Cerebellar nuclear complex (tissue), 1 donor: ENCODE measurements at places on chromosomes 4 and X.

DNA sequence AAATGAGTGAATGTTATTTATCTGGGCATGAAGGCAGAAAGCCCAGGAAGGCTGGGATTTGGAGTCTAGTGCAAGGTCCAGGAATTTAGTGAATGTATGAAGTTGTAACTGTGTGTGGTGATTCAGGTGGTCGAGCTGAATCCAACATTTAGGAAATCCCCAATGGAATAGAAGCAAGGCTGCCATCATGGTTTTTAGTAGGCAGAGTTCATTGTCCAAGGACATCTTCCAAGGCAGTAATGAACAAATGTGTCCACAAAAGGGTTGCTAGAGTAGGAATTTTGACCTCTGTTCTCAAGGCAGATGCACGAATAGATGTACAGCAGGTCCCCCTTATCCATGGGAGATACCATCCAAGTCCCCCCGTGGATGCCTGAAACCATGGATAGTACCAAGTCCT lies 42.9 kb upstream of the ACSL1 start:
- no peak for DNase-seq

DNA sequence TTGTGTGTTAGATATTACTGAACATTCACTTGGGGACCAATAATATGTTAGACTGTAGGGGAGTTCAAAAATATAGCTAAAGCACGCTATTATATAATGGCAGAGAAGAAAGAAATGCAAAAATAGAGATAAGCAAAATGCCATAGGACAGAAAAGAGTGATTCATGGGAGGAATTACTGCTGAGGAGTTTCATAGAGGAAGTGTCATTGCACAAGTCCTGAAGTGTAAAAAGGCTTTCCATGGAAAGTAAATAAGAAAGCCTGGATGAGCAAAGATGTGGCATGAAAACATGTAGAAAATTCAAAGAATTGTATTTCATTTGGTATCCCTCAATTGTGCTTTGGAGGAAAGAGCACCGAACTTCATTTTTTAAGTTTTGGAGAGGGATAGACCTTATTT lies 14.5 kb downstream of the HMGB2 start:
- no peak for DNase-seq

GRCh38 chr4:67101612-67102011 lies 443.7 kb downstream of the CENPC start:
- no peak for DNase-seq

GRCh38 chrX:131801066-131801465 lies 222.0 kb upstream of the STK26 start:
- DNase-seq = no peak

DNA sequence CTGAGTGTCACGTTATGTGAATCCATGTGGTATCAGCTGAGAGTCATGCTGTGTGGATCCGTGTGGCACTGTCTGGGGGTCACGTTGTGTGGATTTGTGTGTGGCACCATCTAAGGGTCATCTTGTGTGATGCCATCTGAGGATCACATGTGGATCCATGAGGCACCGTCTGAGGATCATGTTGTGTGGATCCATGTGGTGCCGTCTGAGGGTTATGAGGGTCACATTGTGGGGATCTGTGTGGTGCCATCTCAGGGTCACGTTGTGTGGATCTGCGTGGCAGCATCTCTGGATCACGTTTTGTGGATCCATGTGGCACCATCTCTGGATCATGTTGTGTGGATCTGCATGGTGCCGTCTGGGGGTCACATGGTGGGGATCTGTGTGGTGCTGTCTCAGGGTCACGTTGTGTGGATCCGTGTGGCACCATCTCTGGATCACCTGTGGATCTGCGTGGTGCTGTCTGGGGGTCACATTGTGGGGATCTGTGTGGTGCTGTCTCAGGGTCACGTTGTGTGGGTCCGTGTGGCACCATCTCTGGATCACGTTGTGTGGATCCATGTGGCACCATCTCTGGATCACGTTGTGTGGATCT lies 6.9 kb downstream of the PDE6B start:
- DNase-seq = no peak

DNA sequence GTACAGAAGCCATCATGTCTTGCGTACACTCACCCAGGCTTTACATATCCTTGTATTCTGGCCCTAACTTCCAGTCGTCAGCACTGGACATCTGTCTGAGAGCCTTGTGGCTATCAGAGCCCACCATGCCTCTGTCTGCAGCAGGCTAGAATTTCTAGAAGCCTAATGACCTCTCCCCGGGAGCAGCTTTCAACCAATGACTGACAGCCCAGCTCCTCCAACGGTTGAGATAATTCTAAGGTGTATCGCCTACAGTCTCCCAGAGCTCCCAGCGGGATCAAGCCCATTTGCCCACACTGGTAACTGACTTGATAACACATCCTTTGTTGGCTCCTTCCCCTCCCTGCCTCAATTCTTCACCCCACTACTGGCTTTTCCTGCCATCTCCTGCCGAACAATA lies 562.8 kb downstream of the BCOR start:
- DNase-seq = no peak

- DNase-seq = no peak
These were observed 62.3 kb upstream of the SMARCA5 start for GRCh38 chr4:143451186-143451585.

DNA sequence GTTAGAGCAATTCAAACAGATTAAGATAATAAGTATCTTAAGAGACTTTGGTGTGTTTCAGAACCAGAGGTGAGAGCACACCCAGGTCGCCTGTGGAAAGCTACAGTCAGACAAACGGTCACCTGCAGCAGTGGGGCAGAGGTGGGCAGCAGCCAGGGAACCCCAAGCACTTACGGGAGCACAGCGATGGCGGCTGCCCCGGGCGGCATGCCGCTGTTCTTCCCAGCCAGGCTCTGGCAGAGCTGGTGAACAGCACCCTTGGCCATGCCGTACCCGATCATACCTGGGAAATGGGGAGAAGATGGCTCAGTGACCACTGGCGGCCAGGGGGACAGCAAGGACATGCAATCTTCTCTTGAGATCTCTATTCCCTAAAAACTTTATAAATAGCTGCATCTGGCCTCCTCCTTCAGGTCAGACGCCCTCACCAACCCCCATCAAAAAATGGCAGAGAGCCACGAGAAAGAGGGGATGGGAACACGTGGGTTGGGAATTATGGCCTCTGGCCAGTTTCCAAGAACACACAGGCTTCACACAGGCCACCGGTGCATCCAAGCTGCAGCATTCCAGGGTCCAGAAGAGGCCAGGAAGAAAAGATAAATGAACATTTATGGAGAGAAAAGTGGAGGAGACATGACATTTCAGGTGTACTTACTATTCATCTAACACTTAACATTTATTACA lies 19.7 kb downstream of the QDPR start:
- DNase-seq = no peak

- DNase-seq = no peak
These were observed 133.6 kb downstream of the CBLL2 start for GRCh38 chrX:22406201-22406737.

- DNase-seq = no peak
These were observed at the start of gene PROM1 for GRCh38 chr4:16083241-16084191. Gene PROM1 (minus strand): TSS chr4:16084023. CDS start chr4:16075906, 8,117 bp downstream.

DNA sequence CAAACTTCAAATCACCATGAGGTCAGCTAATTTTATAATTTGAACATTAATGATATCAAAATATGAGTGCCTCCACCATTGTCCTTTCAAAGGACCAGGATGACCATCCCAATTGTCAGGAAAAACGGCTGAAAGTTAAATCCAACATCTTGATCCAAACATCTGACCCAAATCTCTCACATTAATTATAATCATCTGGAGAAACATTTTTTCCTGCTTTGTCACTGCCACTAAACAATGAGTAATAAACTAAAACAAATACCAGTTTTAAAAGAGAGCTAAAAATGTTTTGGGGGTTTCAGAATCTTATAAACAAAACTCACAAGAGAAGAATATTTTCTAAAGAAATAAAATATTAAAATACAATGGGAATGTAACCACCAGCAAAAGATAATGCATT lies 45.7 kb upstream of the NDST4 start:
- DNase-seq = no peak

- DNase-seq = no peak
These were observed 12.7 kb upstream of the CD40LG start for GRCh38 chrX:136635235-136635634.

- no peak for DNase-seq
These were observed 161.7 kb downstream of the FBXW7 start for GRCh38 chr4:152374153-152374552.

GRCh38 chr4:130080872-130081451 lies 985.0 kb downstream of the C4orf33 start:
- no peak for DNase-seq

GRCh38 chrX:46587158-46587557 lies 13.6 kb downstream of the CHST7 start:
- no peak for DNase-seq

DNA sequence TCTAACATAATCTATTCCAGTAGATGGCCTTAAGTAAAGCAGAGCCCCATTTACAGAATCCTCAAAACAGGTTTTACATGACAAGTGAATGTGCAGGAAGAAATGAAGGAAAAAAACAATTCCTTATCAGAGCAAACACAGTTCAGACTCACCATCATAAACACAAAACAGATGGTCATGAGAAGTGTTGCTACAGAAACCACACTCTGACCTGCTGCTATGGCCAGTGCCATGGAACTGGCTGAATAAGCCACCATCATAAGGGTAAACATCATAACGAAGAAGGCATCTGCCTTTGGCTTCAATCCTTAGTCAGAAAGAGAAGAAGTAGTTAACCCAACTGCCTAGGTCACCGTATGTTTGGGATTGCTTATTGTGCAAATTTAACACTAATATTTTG lies 61.1 kb downstream of the ABCG2 start:
- DNase-seq = no peak

DNA sequence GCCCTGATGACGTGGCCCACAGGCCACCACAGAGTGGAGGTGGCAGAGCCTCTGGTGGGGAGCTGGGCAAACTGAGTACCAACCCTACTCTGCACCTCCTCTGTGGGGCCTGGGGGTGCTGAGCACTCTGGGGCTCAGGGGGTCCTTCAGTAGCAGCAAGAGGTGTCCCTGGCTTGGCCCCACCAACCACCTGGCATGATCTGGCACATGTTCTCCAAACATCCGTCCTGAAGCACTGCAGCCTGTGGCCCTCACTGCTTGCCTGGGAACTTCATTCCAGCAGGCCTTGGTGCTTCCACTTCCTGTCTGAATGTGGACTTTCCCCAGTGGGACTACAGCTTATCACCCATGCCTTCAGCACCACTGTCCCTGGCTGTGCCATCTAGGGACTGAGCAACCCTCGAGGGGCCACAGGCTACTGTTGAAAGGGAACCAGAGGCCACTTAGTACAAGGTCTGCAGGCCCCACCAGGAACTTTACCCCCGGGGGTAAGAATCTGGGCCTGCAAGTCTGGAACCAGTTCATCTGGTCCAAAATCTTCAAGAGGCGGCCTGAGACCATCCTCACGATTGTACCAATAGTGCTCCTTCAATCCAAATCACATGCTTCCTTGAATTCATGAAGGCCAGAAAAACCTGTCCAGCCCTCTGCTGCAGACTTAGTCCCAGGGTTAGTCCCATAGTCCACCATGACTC lies 13.2 kb downstream of the TNIP2 start:
- DNase-seq = no peak

DNA sequence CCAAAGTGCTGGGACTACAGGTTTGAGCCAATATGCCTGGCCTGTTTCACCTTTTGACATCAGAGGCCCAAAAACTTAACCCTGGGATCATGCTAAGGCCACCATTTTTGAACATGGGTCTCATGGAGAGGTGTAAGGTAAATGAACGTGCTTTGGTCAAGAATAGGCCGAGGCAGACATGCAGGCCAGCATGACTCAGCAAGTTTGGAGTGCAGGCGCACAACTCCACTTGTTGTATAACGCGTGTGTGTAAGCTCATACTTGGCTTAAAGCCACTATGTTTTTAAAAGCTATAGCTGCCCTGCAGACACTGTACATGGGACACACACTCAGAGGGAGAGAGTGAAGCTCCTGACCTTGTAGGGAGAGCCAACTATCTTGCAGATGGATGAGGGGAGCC lies 43.8 kb upstream of the HPSE start:
- no peak for DNase-seq

GRCh38 chrX:99901091-99901490 lies 509.0 kb downstream of the PCDH19 start:
- no peak for DNase-seq

DNA sequence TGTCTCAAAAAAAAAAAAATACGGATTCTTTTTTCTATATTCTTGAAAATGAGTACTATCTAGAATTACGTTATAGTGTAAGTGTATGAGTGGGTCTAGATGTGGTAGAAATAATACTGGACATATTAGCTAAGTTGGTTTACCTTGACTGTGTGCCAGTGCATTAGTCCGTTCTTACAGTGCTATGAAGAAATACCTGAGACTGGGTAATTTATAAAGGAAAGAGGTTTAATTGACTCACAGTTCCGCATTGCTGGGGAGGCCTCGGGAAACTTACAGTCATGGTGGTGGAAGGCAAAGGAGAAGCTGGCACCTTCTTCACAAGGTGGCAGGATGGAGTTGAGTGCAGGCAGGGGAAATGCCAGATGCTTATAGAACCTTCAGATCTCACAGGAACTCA lies 92.4 kb downstream of the ARHGAP10 start:
- no peak for DNase-seq

DNA sequence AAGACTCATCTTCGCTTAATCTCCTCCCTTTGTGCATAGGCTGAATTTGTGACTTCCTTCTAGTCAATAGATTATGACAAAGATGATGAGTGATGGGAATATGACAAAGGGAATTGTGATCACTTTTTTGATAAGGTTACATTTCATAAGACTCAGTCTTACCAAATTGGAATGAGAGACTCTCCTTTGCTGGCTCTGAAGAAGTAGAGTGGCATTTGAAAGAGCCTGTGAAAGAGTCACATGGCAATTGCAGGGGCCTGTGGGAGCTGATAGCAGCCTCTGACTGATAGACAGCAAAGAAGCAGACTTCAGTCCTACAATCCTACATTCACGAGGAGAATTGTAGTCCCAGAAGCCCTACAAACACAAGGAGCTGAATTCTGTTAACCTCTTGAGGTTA lies 44.9 kb upstream of the ADAMTS3 start:
- DNase-seq = no peak

DNA sequence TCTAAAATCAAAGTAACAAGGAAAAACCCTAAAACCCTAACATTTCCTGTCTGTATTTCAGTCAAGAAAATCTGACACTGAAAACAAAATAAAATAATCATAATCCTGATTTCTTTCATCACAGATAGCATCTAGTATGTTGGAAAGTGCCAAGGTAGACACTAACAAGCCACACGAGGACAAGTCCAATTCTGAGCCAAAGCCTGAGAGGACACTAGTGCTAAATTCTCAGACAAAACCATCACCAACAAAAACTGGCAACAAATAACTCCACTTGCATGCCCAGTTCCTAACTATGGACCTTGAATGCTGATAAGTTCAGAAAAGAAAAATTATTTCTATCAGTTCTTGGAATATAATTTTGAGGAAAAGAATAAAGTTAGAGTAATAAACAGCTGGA lies 113.7 kb downstream of the MANBA start:
- no peak for DNase-seq

DNA sequence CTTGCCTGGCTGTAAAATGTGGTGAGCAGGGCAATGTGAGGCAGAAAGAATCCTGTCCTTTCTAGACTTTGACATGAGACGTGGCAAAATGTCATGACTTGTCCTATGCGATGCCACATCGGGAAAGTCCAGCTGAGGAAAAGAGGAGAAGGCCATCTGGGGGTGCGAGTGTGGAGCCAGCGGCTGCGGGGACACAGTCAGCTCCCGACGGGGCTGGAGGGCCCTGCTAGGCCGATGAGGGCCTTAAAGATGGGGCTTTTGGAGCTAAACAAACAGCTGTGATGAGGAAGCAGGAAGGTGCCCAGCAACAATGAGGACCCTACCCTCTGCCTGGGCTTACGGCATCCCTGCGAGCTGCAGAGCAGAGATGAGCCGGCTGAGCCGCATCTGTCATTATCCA lies 7.7 kb downstream of the CPZ start:
- no peak for DNase-seq
